ENCODE measurements at places on chromosomes 7 and 10.

GRCh38 chr10:102118867-102119266 lies 1.3 kb downstream of the LDB1 start:
- no peak for DNase-seq

DNA sequence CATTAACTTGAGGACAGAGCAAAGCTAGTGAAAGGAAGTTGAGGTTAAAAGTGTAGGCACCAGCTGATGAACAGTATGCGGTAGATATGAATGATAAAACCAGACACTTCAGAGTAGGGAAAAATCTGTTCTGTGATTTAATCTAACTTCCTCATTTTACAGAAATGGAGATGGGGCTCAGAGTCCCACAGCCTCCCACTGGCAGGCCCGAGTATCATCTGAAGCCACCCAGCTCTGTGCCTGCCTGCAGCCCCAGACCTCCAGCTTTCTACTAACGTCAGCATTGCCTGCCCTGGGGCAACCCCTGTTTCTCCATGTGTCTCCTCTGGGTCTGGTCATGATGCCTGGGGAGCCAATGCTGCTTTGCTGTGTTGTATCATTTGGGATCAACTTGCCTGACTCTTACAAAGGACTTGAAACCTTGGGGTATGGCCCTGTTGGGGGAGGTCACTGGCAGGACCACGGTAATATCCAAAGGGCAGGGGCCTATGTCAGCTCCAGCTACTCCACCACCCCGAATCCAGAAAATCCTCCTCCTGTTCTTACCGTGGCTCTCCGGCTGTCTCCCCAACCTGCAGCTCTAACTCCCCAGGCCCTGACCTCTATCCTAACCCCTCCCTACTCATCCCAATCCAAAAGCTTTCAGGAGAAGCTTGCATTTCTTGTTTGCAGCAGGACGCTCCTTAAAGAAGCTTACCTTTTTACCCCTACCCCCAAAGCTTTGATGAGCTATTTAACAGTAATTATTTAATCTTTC lies 56.2 kb upstream of the NPY start:
- DNase-seq: no peak

GRCh38 chr7:26049081-26049480 lies 102.9 kb upstream of the NFE2L3 start:
- DNase-seq: no peak

DNA sequence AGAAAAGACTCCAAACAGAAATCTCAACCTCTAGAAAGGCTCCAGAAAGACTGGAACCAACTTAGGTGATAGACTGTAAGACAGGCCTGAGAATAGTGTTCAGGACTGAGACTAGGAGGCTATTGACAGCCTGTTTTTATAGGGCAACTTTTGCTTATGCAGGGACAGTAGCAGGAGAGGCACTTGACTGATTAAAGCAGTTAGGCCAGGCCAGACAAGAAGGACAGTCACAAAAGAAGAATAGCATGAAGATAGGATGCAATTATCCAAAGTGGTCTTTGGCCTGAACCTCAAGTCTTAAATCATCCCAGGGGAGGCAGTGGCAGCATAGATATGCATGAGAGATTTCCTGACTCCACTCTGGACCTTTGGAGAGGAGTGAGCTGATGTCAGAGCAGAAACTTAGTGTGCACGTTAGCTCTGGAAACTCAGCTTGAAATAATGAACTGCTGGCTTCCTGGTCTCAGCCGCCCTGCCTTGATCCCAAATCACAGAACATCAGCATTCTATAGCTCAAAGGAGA lies 290.6 kb downstream of the SORCS3 start:
- DNase-seq: no peak

- DNase-seq: no peak
Observed at GRCh38 chr10:26467639-26468038, 29.5 kb downstream of the APBB1IP start.

DNA sequence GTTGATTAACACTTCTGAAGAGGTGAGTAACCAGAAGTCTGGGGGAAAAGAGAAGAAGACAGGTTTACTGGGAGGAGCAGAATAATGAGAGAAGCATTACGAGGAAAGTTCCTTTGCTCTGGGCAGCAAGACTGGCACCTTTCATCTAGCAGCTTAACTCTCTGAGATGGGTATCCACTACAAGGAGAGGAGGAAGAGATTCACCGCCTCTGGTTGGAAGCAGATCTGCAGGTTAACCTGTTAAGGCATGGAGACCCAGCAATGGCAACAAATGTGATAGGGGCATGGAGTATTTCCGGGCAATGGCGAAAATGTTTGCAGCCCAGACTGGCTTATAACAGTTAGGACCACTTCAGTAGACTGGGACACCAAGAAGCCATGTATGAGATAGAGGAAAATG lies 162.2 kb downstream of the TFEC start:
- DNase-seq: no peak

- no peak for DNase-seq
Observed at GRCh38 chr10:110576220-110576619, 8.7 kb downstream of the SMC3 start.

DNA sequence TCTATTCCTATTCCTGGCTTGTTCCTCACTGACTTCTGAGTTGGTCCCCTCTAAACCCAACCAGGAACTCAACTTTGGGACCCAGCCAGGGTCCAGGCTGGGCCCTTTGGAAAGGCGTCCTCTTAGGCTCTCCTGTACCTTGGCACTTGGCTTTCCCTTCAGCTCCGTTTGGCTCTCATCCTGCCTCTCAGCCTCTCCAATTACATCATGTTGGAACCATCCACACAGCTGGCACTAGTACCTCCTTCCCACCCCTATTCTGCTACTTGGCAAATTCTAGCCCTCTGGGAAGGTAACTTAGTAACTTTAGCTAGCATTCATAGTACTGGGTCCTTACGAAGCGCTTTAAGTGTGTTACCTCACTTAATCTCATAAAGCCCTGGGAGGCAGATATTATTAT lies 205.3 kb upstream of the HABP2 start:
- DNase-seq: no peak

GRCh38 chr7:7972128-7972527 lies 3.5 kb downstream of the GLCCI1 start:
- DNase-seq: no peak

DNA sequence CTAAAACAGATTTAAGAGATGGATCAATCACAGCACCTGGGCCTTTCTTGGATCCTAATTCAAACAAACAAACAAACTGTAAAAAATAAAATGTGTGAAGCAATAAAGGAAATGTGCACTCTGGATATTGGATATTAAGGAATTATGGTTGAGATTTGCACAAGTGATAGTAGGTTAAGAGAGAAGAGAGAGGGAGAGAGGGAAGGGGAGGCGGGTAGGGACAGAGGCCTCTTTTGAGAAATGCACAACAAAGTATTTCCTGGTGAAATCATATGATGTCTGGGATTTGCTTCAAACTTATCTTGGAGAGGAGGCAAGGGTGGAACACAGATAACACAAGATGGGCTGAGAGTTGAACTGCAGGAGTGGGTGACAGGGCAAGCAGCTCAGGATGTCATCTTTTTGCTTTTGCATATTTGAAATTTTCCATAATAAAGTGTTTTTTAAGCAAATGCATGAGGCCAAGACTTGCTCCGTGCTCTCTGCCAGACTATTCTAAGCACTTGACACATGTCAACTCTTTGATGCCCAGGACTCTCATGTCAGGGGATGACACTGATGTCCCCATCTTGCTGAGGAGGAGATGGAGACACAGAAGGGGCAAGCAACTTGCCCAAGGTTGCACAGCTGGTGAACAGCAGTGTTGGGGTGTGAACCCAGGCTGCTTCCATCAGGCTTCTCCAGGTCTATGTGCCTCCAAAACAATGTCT lies 9.1 kb upstream of the AEBP1 start:
- no peak for DNase-seq

- DNase-seq: no peak
Observed at GRCh38 chr10:75887992-75888680, 456.7 kb downstream of the LRMDA start.

- no peak for DNase-seq
Observed at GRCh38 chr10:130884456-130884855, 427.1 kb downstream of the TCERG1L start.

- no peak for DNase-seq
Observed at GRCh38 chr10:119468542-119469324, 73.8 kb downstream of the RGS10 start.

Data from esophagus squamous epithelium (tissue), 5 donors.